Urothelium cell line (cell line): ENCODE measurements at places on chromosomes 1 and 21.

DNA sequence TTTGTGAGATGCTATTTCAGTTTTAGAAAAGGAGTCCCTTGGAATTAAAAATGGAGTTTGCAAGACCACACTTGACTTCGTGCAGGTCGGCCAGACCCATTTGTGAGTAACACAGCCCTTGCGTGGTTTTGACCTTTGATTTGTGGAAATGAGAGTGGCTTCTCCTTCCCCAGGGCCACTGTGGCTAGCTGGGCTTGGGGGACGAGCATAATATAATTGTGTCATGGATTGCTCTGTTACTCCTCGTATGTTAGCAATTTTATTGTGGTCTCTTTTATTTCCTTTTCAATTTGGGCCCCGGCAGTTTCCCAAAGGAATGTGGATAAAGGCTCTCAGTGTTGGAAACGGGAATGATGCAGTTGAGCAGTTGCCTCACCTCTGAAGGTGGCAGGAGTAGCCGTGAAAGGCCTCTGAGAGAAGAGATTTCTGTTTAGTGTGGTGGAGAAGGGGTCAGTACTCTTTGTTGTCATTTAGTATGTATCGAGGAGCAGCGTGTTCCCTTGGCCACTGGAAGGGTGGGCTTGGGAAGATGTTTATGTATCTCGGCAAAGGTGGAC lies 194.6 kb downstream of the PBX1 start:
- DNase-seq: no peak

DNA sequence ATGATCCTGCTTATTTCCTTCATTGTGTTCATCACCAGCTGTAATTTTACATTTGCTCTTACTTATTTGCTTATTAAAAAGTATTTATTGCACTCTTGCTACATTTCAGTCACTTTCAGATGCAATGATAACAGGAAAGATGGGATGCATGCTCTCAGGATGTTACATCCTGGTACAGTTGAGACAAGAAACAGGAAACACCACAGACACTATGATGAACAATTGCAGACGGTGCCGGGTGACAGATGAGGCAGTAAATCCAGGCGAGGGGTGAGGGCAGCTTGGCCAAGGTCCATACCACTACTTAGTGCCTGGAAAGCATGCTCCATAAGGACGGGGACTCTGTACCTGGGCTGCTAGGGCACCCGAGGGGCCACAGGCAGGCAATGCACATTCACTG lies 156.6 kb upstream of the RAB4A start:
- DNase-seq: peak; percentile 69

DNA sequence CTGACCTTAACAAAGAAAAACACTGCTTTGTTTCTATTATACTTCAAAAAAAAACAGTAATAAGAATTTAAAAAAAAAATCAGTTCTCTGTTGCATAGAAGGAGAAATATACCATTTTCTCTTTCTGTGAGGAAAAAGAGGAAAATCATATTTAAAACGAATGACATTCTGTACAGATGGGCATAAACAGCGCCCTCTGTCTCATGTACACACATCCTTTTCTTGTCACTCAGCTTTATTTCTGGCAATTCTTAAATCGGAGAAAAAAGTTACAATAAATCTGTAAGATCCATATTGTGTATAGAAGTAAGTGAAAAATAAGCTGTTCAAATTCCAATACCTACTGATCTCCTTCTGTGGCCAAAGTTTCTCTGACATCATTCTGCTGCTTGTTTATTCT lies 245.4 kb downstream of the SMYD3 start:
- no peak for DNase-seq

GRCh38 chr1:196078691-196079090 lies 529.5 kb downstream of the KCNT2 start:
- no peak for DNase-seq

- peak; percentile 40 for DNase-seq
These were observed at the start of gene C4BPB for GRCh38 chr1:207088701-207089626. Gene C4BPB, plus strand, starts transcription at chr1:207088860. Its CDS starts 672 bp downstream, at chr1:207089532.

GRCh38 chr1:150281758-150282557 lies at the start of gene CIART:
Gene CIART, plus strand, starts transcription at chr1:150282554. Its CDS starts 714 bp downstream, at chr1:150283268.
- no peak for DNase-seq

DNA sequence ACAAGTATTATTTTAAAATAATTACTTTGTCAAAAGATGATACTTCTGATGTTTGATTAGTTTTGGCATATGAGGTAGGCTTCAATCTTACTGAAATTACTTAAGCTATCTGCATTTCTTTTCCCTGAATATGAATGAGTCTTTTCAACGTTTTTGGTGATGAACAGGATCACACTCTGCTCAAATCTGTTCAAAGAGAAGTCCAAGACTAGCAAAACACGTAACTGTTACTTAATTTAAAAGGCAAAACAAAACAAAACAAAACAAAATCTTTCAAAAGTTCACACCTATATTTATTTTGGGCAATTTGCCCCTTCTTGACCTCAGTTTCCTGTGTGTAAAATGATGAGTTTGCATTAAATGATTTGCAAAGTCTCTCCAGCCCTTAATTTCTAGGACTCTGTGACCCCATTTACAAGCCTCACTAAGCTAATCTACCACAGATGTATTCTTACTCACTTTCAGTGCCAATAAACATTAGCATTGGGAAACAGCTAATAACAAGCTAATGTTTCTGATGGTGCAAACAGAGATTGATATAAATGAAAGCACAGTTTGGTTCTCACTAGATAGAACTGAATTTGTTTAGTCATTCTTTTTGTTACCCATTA lies 865.4 kb downstream of the LTN1 start:
- no peak for DNase-seq

DNA sequence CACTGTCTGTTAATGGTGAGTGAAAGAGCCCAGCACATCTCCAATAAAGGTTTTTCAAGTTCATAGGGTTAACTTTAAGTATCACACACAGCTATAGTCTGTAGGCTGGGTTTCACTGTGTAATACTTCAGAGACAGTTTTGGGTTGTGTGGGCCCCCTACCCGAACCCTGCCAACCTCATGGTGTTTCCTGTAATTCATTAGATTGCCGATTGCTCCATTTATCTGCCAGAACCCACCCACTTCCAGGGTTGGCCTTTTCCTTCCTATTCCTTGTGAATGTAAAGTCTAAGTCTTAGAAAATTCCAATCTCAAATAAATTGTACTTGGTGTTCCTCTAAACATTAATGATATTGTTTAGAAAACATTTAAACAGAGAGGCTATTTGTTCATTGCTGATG lies 43.6 kb downstream of the CTTNBP2NL start:
- DNase-seq: no peak

DNA sequence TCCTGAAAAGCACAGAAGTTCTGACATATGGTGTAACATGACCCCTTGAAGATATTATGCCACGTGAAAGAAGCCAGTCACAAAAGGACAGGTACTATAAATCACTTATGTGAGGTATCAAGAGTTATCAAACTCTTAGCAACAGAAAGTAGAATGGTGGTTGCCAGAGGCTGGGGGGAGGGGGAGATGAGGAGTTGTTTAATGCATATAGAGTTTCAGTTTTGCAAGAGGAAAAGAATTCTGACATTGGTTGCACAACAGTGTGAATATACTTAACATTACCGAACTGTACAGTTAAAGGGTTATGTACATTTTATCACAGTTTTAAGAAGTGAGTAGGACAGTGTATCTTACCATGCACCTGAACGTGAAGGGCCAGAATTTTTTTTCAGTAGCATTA lies 80.0 kb downstream of the USP25 start:
- no peak for DNase-seq

GRCh38 chr1:229495782-229496181 lies 12.4 kb downstream of the NUP133 start:
- no peak for DNase-seq
